Neural crest cell (in vitro differentiated cells): ENCODE measurements at places on chromosomes 7 and 10. TPM values are rescaled to one million over a fixed set of nuclear protein-coding genes. Genes with fewer than 3 reads are reported as not detected.

The TAX1BP1 gene
- 44.4 and 47.1 TPM in 2 replicates for total RNA-seq

The TCAF1 gene
- total RNA-seq: 105 and 107 TPM in 2 replicates

The FXYD4 gene
- total RNA-seq: not detected in 2 replicates

The PON1 gene
- not detected in 2 replicates for total RNA-seq

The NKX2-3 gene
- not detected in 2 replicates for total RNA-seq

- DNase-seq: no peak
Observed at GRCh38 chr10:22713853-22714478, 412 bp downstream of the PIP4K2A start.

DNA sequence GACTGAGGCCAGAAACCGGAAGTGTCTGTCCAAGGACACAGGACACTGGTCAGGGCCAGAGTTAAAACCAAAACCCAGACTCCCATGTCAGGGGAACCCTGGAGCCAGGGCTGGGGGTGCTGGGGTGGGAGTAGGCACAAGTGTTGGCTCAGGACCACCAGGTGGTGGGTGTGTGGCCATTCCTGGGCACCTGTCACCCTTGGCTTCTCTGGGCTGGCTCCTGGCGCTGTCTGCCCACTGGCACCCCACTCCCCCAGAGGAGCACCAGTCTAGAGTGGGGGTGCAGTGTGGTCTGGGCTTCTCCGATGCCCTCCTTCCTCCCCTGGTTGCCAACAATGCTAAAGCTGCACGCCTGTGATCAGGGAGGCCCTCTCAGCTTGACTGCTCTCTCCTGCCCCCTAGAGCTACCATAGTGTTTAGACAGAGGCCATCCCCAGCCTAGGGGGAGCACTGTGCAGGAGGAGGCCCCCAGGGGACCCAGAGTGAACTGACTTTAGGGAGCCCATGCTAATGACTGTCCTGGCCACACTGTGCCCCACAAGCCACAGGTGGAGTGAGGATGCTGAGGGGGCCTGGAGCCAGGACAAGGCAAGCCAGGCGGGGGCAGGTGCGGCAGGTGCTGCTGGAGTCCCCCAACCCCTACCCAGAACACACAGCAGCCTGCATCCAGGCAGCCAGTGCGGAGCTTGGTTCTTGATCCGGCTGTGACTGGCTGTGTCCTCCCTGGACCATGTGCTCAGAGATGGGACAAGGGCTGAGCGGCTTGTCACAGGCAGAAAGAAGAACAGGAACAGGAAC, 11.0 kb downstream of the RASGEF1A start:
- no peak for DNase-seq

GRCh38 chr7:108989319-108989718, 419.6 kb downstream of the DNAJB9 start:
- DNase-seq: no peak

DNA sequence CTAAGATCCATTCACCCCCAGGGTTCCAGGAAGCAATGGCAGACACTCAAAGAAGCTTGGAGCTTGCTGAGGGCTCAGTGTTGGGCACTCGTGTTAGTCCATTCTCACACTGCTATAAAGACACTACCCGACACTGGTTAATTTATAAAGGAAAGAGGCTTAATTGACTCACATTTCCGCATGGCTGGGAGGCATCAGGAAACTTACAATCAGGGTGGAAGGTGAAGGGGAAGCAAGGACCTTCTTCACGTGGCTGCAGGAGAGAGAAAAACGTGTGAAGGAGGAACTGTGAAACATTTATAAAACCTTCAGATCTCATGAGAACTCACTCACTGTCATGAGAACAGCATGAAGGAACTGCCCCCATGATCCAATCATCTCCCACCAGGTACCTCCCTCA, 44.7 kb upstream of the SMNDC1 start:
- DNase-seq: no peak

DNA sequence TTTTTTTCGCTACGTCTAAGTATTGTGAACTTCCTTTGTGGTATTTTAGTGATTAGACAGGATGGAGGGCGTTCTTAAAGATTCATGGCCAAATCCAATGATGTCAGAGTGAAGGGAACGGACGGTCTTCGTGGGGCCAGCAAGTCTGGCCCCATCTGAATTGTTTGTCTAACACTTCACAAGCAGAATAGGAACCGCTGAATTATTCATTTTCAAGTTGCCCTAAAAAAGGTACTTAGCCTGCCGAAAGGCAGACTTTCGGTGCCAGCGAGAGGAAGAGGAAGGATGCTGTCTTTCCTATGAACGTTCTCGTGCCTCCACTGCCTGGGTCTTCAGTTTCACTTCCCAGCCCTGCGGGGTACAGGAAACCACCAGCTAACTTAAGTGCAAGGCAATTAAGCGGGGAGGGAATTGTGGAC, 145.7 kb upstream of the SH2B2 start:
- DNase-seq: no peak

DNA sequence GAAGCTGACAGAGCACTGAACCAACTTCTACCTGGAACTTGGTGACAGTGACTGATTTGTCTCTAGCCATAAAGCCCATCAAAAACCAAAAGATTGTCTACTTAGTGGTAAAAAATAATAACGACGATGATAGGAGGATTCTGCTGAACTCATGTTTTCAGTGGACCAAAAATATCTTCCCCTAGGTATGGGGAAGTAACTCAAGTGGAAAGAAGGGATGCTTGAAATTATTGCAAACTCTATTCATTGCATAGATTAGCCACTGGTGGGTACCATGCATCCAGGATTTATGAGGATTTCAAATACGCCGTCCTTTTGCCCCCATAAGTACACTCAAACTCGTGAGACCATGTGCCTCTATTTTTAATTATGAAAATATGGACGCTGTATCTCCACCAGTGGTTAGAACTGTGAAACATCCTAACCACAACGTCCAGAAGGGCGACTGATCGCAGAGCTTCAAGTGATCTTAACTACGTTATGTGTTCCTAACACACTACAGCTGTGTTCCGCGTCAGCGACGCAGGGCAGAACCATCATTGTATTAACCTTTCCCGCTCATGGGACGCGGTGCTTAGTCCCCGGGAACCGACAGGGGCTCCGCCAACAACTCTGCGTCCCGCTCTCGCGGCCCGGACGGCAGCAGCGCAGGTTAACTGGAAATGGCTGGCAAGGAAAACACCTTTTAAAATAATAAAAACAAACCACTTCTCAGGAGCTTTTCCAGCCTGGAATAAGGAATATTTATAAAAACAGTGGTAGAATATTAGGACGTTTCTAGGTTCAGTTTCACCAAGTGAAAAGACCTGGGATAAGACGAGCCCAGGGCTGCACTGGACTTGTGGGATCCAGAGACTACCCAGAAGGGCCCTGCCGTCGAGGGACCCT, 776 bp downstream of the PEX1 start:
- DNase-seq: peak; percentile 40

GRCh38 chr10:131726967-131727366, 173.8 kb upstream of the PPP2R2D start:
- DNase-seq: no peak

GRCh38 chr7:16657656-16658279, 11.8 kb downstream of the BZW2 start:
- no peak for DNase-seq

- peak; percentile 20 for DNase-seq
Observed at GRCh38 chr10:98446151-98446660, 529 bp downstream of the HPS1 start.

DNA sequence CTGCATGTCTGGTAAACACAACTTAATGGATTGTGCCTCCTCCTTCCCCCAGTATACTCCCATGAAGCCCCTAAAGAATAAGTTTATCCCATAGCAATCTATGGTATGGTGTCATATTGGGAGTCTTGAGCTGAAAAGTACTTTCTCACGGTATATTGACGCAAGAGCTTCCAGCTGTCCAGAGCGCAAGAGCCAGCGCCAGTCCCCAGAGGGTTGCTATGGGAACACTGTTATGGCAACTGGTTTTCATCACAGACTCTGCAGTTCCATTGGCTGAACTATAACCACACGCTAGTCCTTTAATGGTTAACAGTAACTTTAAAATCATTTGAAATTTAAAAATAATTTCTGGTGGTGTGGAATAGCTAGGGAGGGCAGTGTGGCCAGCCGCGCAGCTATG, 46.9 kb downstream of the PRPF18 start:
- DNase-seq: no peak

- DNase-seq: no peak
Observed at GRCh38 chr10:110336111-110336721, 31.5 kb upstream of the SMNDC1 start.

GRCh38 chr7:55212838-55213237, 152.3 kb upstream of the LANCL2 start:
- DNase-seq: no peak

DNA sequence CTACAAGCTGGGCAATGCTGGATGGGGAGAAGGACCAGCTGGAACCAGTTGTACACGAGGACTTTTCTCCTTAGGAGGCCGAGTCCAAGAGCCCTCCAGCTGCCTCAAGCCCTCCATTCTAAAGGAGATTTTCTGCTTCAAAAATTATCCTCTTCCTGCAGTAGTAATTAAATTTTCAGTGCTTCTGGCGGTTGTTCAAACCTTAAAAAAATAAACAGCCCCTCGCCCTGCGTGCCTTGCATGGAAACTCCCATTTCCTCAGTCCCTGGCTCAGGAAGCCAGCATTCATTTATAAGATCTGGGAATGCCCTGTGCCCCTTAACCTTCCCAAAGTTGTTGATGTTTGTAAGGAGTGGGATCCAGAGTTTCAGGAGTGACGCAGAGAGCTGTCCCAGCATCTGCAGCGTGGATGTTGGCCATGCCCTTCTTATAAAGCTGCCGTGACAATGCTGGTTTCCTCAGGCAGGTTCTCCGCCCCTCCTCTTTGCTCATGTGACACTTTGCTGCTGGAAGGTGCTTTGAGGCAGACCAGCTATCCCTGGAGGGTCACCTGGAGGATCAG, 24.0 kb upstream of the ACTR3B start:
- DNase-seq: no peak
